Activated CD8-positive, alpha-beta T cell treated with anti-CD3 and anti-CD28 coated beads for 36 hours (primary cell): ENCODE measurements at places on chromosomes 5 and 9. TPM values are rescaled to one million over a fixed set of nuclear protein-coding genes. Genes with fewer than 3 reads are reported as not detected.
A peak's percentile ranks its signal among the peaks of the same experiment; 100 is the strongest.

- H3K27ac ChIP-seq = no peak overlapping the region
- H3K27me3 ChIP-seq = peaks cover 16% of the 10 kb centered on the region
- DNase-seq = no peak
Measured at GRCh38 chr9:99593610-99594009, 228.1 kb upstream of the NR4A3 start.

DNA sequence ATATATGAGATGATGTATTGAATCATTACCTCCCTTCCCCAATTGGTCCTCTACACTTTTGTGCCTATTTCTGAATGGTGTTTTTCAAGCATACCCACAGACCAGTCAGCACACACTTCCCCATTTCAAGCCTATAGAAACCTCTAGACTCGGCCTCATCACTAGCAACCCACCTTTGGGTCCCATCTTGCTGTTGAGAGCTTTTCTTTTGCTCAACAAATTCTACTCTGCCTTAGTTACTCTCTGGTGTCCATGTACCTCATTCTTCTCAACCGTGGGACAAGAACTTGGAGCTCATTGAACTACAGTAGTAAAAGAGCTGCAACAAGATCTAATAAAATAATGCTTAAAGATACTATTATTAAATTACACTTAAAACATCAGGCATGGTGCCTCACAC lies 49.0 kb upstream of the KDM4C start:
- H3K4me1 ChIP-seq = peaks cover 6% of the 10 kb centered on the region
- no peaks in the 10 kb centered on the region for H3K27me3 ChIP-seq
- H3K27ac ChIP-seq = no peak overlapping the region
- DNase-seq = no peak
- no peak overlapping the region for H3K4me3 ChIP-seq

DNA sequence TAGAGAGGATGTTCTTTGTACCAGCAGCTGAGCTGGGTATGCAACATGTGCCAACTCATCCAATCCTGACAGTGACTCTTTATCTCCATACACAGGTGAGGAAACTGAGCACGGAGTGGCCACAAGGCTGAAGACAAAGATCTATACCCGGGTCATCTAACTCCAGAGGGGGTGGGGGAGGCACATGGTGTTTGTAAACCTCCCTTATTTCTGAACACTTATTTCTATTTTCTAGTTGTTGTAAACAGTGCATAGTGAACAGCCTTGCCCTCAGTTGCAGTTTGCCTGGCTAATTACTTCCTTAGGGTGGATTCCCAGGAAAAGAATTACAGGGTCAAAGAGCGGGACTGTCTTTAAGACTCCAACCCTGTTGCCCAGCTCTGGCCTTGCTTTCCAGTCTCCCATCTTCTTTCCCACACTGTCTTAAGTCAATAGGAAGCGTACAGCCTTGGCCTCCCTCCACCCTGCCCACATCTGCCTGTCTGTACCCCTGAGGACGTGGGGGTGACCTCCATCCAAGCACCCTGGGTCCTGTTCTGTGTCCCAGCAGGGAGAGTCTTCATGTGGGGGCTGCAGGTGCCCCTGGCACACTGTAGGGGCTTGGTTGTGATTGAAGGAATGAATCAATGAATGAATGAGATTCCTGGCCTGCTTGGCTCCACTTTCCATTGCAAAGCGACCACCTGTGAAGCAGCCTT lies 13.2 kb upstream of the FIBCD1 start:
- H3K4me3 ChIP-seq = no peak overlapping the region
- H3K27me3 ChIP-seq = peaks cover 9% of the 10 kb centered on the region
- H3K36me3 ChIP-seq = no peaks in the 10 kb centered on the region
- no peak overlapping the region for H3K27ac ChIP-seq

- no peak overlapping the region for H3K27ac ChIP-seq
- H3K4me1 ChIP-seq = peaks cover 21% of the 10 kb centered on the region
- H3K36me3 ChIP-seq = no peaks in the 10 kb centered on the region
- no peak overlapping the region for H3K4me3 ChIP-seq
- no peak for DNase-seq
Measured at GRCh38 chr9:121454972-121455371, 44.7 kb downstream of the GGTA1 start.

DNA sequence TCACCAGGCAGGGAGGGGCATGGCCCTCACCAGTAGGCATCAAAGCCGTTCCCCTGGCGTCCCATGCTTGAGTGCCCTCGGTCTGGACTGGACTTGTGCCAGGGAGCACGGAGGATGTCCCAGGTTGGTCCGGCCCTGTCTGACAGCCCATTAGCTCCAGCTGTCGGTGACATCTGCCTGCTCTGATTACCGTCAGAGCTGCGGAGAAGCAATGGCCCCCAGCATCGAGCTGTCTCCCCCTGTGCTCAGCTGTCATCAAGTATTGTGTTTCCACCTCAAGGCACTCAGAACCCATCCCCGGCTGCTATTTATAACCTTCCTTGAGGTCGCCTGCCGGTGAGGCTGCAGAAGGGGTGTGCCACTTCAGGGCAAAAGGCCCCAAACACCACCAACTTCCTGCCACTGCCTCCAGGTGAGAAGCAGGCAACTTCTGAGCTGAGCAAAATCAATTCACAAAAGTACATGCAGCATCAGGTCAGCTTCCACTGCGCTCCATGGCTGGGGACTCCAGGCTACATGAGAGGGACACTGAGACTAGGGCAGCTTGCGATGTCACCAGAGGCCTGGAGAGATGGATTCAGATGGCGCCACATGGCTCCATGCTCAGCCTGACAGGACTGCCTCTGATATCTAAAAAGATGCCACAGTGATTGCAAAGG lies 142.7 kb downstream of the C5orf15 start:
- H3K4me1 ChIP-seq = peaks cover 37% of the 10 kb centered on the region
- peak; percentile 73 for DNase-seq
- H3K27me3 ChIP-seq = no peaks in the 10 kb centered on the region

DNA sequence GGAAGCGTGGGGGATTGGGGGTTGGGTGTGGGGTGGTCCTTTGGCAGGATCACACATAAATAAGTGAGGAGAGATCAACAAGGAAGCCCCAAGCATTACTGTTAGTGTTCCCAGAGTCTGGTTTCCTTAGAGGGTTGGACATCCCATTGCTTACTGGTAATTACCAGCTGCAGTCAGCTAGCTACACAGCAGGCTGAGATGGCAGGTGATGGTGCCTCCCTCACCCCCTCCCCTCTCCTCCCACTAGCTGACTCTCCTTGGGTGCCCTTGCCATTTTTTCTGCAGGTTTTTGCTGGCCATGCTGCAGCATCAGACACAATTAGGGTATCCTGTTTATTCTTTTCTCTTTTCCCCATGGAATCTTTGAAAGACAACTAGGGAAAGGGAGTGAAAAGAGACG lies 107.5 kb upstream of the TLR4 start:
- DNase-seq = no peak
- no peaks in the 10 kb centered on the region for H3K4me1 ChIP-seq
- peaks cover 2% of the 10 kb centered on the region for H3K27me3 ChIP-seq
- H3K36me3 ChIP-seq = peaks cover 2% of the 10 kb centered on the region
- H3K4me3 ChIP-seq = no peak overlapping the region

GRCh38 chr9:133044661-133045060 lies 13.9 kb downstream of the GTF3C5 start:
- peaks cover 7% of the 10 kb centered on the region for H3K4me1 ChIP-seq
- no peak overlapping the region for H3K4me3 ChIP-seq
- no peak for DNase-seq
- H3K27me3 ChIP-seq = no peaks in the 10 kb centered on the region

DNA sequence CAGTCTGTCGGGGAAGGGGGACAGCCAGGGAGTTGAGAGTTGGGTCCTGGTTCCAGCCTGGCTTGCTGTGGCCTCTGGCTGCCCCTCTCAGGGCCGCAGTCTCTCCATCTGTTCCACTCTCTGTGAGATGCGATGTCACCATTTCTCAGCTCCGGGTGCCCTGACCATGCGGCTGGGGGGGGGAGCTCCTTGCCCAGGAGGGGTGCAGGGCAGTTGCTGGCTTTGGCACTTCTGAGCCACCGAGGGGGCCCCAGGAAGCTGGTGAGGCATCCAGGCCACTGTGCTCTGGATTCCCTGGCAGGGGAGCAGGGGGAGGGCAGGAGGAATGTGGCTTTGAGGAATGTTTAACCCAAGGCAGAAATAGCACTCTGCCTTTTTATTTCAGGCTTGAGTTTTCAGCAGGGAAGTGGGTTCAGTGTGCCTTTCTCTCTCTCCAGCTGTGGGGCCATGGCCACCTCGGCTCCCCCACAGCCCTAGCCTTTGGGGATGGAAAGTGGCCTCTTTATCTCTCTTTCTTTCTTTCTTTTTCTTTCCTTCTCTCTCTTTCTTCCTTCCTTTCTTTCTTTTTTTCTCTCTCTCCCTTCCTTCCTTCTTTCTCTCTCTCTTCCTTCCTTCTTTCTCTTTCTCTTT lies 11.0 kb downstream of the NCS1 start:
- H3K27me3 ChIP-seq = no peaks in the 10 kb centered on the region
- H3K4me3 ChIP-seq = no peak overlapping the region
- DNase-seq = no peak
- H3K36me3 ChIP-seq = no peaks in the 10 kb centered on the region
- no peak overlapping the region for H3K27ac ChIP-seq

- H3K4me1 ChIP-seq = peaks cover 4% of the 10 kb centered on the region
- DNase-seq = peak; percentile 46
- H3K27me3 ChIP-seq = peaks cover 43% of the 10 kb centered on the region
- no peaks in the 10 kb centered on the region for H3K36me3 ChIP-seq
Measured at GRCh38 chr9:86099701-86100364, 475 bp upstream of the GOLM1 start.

DNA sequence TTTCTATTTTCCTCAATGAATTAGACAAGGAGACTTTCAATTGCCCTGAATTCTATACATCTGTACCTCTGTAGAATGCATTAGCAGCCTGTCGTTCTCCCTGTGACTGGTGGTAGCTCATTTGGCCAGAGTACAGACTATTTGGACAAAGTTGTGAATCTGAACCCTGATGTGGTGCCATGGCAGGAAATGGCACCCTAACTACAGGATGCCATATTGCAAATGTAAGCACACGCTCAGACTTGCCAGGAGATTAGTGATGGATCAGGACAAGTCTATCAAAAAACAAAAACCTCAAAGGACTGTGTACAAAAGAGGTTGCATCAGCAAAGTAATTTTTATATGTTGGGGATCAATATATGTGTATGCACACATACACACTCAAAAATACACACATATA lies 58.3 kb downstream of the SVEP1 start:
- H3K27ac ChIP-seq = no peak overlapping the region
- no peak for DNase-seq
- H3K4me3 ChIP-seq = no peak overlapping the region
- H3K36me3 ChIP-seq = no peaks in the 10 kb centered on the region
- H3K4me1 ChIP-seq = no peaks in the 10 kb centered on the region

GRCh38 chr5:11230890-11231289 lies 469.9 kb upstream of the DAP start:
- H3K27me3 ChIP-seq = no peaks in the 10 kb centered on the region
- H3K4me3 ChIP-seq = no peak overlapping the region
- peaks cover 20% of the 10 kb centered on the region for H3K4me1 ChIP-seq
- no peak for DNase-seq
- H3K36me3 ChIP-seq = peaks cover 2% of the 10 kb centered on the region

GRCh38 chr9:98248737-98249474 lies 6.5 kb downstream of the TBC1D2 start:
- peaks cover 1% of the 10 kb centered on the region for H3K36me3 ChIP-seq
- H3K27ac ChIP-seq = no peak overlapping the region
- DNase-seq = no peak
- H3K27me3 ChIP-seq = no peaks in the 10 kb centered on the region
- H3K4me1 ChIP-seq = peaks cover 8% of the 10 kb centered on the region
- no peak overlapping the region for H3K4me3 ChIP-seq

- DNase-seq = no peak
- peak overlapping the region; percentile 0 for H3K4me3 ChIP-seq
- H3K27me3 ChIP-seq = no peaks in the 10 kb centered on the region
- H3K27ac ChIP-seq = peak overlapping the region; percentile 88
- peaks cover 78% of the 10 kb centered on the region for H3K4me1 ChIP-seq
Measured at GRCh38 chr9:92978345-92978875, 31.1 kb downstream of the FGD3 start.

- H3K27me3 ChIP-seq = no peaks in the 10 kb centered on the region
- no peaks in the 10 kb centered on the region for H3K36me3 ChIP-seq
- peak overlapping the region; percentile 63 for H3K4me3 ChIP-seq
- H3K4me1 ChIP-seq = peaks cover 43% of the 10 kb centered on the region
- peak; percentile 72 for DNase-seq
Measured at GRCh38 chr9:137028263-137029057, 423 bp upstream of the ABCA2 start.

- H3K27ac ChIP-seq = no peak overlapping the region
- DNase-seq = no peak
- no peaks in the 10 kb centered on the region for H3K4me1 ChIP-seq
- H3K36me3 ChIP-seq = no peaks in the 10 kb centered on the region
- no peak overlapping the region for H3K4me3 ChIP-seq
Measured at GRCh38 chr9:105103776-105104175, 140.7 kb upstream of the SLC44A1 start.

DNA sequence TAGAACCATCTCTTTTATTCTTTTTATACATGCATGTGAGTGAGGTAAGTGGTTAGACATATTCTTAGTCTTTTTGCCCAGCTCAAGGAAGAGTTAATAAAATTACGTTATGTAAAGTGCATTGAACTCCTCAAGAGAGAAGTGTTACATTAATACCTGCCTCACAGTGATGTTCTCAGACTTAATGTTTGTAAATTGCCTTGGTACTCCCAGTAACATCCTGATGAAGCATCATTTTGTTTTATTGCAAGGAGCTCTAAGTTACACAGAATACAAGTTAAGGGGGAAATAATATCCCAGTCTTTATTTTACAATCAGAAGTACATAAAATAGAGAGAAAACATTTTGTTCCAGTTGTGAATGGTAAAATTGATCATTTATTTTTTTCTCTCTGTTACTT lies 89.5 kb upstream of the ARRDC3 start:
- DNase-seq = no peak
- H3K4me3 ChIP-seq = no peak overlapping the region
- H3K27me3 ChIP-seq = no peaks in the 10 kb centered on the region
- H3K27ac ChIP-seq = no peak overlapping the region
- H3K36me3 ChIP-seq = no peaks in the 10 kb centered on the region

DNA sequence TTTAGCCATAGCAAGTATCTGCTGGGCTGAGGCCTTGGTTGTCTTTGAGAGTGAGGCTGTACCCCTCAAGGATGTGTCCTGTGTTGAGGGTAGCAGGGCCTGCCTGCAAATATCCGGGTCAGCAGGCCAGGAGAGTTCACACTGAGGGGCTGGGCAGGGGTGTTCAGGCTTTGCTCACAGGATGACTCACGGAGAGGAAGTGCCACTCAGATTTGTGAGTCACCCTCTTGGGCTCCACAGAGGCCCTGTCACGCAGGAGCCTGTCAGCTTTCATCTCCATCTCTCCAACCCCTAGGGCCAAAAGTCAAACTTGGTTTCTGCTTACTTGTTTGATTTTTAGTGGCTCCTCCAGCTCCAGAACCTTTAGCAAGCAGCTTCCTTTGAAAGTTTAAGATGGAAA lies 211.5 kb downstream of the SEC61B start:
- DNase-seq = peak; percentile 86
- peak overlapping the region; percentile 72 for H3K27ac ChIP-seq
- H3K4me1 ChIP-seq = peaks cover 18% of the 10 kb centered on the region
- no peaks in the 10 kb centered on the region for H3K36me3 ChIP-seq
- H3K27me3 ChIP-seq = no peaks in the 10 kb centered on the region

- peak overlapping the region; percentile 41 for H3K27ac ChIP-seq
- H3K4me3 ChIP-seq = no peak overlapping the region
- H3K4me1 ChIP-seq = peaks cover 39% of the 10 kb centered on the region
- DNase-seq = no peak
Measured at GRCh38 chr5:59098743-59099142, 515.9 kb downstream of the RAB3C start.

PCDHGC5 gene
- total RNA-seq = not detected

ZNF484 gene
- total RNA-seq = 5.8 TPM

TRIM7 gene
- total RNA-seq = 1.1 TPM

PCDHGA9 gene
- total RNA-seq = 0.09 TPM

CATSPER3 gene
- 0.31 TPM for total RNA-seq

ACER2 gene
- total RNA-seq = 1.4 TPM

GFI1B gene
- not detected for total RNA-seq
